Epithelial cell of esophagus (primary cell): ENCODE measurements at places on chromosomes 4 and X.
A peak's percentile ranks its signal among the peaks of the same experiment; 100 is the strongest.

- no peak for DNase-seq
Measured at GRCh38 chrX:13212191-13212651, 107.6 kb downstream of the ATXN3L start.

GRCh38 chrX:154010330-154011087 is 9.2 kb downstream of the IRAK1 start:
- DNase-seq = peak; percentile 62

DNA sequence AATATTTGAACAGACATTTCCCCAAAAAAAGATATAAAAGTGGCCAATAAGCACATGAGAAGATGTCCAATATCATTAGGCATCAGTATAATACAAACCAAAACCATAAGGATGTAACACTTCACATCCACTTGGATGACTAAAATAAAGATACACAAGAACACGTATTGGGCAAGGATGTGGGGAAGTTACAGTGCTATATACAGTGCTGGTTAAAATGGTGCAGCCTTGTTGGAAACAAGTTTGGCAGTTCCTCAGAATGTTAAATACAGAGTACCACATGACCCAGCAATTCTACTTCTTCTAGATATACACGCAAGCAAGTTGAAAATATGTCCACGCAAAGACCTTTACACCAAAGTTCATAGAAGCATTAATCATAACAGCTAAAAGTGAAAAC is 58.9 kb downstream of the HAUS3 start:
- DNase-seq = peak; percentile 56

GRCh38 chr4:17578482-17578891 is 1.5 kb downstream of the LAP3 start:
- no peak for DNase-seq

DNA sequence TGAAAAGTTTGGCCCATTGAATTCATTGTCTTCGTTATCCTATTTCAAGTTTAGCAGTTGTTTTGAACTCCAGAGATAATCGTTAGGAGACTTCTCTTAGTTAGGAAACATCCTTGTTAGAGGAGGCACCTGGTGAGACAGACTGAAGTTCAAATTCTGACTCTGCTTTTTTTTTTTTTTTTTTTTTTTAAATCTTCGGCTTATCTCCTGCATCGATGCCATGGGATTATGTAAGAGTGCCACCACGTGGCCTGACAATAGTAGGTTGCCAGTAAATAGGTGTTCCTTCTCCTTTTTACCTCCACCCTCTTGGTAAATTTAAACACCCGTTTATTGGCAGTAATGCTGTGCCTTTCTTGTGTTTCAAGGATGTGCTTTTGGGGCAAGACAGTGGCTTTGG is 149.3 kb downstream of the SOWAHB start:
- DNase-seq = peak; percentile 67

- no peak for DNase-seq
Measured at GRCh38 chrX:153214934-153215333, 35.9 kb downstream of the MAGEA1 start.

DNA sequence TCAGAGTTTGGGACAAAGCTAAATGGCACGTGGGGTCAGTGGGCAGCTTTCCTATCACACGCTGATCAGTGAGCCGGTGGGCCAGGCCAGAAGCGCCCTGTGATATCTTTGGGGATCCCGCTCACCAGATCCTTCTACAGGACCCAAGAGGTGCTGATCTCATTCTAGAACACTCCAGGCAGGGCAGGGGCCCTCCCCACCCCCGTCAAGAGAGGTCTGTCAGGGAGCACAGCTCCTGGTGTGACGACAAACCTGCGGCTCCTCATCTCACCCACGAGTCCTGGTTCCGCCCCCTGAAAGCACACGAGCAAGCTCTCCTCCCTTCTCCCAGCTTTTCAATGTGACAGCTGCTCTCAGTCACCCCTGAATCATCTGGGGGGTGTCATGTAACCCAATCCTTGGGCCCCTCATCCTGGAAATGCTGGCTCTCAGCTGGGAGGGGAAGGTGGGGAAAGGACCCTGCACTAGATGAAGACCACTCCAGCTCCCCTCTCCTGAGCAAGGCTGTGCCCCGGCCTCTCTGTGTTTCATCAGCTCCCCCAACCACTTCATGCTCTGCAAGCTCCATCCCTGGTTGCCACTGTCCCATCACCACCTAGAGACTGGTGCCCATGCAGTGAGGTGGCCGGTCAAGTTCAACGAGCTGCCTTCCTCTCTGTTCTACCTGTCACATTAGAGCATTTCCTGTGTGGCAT is 4.6 kb downstream of the HCFC1 start:
- DNase-seq = peak; percentile 30

- DNase-seq = no peak
Measured at GRCh38 chr4:29005838-29006237, 1714.3 kb upstream of the PCDH7 start.

DNA sequence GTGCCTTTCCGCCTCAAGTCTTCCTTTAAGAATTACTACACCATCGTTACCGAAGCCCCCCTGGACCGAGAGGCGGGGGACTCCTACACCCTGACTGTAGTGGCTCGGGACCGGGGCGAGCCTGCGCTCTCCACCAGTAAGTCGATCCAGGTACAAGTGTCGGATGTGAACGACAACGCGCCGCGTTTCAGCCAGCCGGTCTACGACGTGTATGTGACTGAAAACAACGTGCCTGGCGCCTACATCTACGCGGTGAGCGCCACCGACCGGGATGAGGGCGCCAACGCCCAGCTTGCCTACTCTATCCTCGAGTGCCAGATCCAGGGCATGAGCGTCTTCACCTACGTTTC is 2.2 kb downstream of the PCDH10 start:
- peak; percentile 25 for DNase-seq

GRCh38 chr4:158020734-158021346 is 152.0 kb downstream of the GASK1B start:
- DNase-seq = peak; percentile 91

DNA sequence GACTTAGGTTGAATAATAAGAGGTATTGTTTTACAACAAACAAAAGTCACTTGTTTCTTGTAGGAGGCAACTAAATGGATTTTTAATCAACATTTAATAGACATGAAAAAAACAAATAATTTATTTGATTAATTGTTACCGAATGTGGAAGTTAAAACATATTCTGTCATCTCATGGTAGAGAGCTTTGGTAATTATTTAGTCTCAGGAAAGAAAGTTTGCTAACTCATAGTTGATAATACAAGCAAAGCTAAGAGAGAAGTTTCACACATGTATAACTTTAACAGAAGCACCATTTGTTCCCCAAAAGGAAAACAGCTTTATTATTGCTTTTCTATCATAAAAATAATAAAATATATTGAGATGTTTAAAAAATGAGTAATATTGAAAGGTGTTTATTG is 44.9 kb downstream of the GUCY1A1 start:
- no peak for DNase-seq

DNA sequence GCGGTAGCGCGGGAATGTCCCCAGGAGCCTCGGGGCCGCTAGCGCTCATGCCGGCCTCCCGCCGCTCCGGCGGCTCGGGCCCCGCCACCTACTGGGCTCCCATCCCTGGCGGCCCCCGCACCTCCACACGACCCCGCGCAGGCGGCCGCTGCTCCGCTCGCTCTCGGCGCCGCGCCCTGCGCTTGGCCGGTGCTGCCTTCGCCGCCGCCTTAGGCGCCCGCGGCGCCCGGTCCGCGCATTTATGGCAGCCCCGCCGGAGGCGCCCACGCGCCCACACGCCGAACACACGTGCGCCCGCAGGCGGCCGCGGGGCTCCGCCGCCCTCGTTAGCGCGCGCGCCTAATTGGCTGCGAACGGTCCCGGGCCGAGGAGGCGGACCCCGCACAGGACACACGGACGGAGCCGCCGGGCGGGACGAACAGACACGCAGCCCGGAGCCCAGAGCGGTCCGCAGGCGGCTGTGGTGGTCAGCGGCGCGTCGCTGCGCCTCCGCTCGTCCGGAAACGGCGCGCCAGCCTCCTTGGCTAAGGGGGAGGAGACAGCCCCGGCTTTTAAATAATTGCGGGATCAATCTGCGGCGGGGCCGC is at the start of gene NKX1-1:
Gene NKX1-1 (minus strand): TSS at position 49 of the 587 bp plus-strand sequence. CDS start 0 bp downstream, at position 49.
- DNase-seq = no peak

- no peak for DNase-seq
Measured at GRCh38 chrX:111090458-111090857, 5.5 kb upstream of the PAK3 start.

DNA sequence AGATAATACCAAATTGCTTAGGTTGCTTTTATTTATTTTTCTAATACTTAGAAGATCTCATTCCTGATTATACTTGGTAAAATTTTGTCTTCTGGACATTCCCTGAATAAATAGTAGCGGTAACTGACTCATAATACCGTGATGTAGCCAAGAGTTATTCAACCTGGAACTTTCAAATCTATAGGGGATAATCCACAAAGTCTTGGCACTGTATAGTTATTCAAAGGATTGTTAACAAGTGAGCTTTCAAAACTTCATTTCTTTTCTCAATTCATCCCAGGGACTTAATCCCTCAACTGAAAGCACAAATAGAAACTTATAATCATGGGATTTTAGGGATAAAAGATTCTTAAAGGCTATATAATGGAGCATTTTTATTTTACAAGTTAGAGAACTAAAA is 1383.3 kb downstream of the FAM133A start:
- no peak for DNase-seq

GRCh38 chrX:9475984-9476383 is 11.1 kb downstream of the TBL1X start:
- no peak for DNase-seq

DNA sequence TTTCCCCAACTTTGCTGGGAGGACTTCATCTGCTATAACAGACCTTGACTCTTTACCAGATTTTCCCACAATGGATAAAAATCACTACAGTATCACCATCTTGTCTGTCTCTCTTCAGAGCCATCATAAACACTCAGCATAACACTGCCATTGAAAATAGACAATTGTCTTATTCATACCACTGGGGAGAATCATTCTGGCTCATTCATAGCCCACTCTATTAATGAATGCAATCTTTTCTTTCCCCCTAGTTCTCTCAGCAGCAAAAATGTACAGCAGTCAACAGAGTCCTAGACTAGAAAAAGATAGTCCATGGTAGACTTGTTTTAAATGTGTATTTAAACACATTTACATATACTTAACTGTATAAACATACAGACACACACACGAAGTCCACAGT is 19.2 kb downstream of the SLC9A7 start:
- no peak for DNase-seq

- no peak for DNase-seq
Measured at GRCh38 chr4:159778298-159778697, 675.4 kb downstream of the RAPGEF2 start.

GRCh38 chrX:19799319-19800182 is 87.8 kb downstream of the SH3KBP1 start:
- peak; percentile 8 for DNase-seq

DNA sequence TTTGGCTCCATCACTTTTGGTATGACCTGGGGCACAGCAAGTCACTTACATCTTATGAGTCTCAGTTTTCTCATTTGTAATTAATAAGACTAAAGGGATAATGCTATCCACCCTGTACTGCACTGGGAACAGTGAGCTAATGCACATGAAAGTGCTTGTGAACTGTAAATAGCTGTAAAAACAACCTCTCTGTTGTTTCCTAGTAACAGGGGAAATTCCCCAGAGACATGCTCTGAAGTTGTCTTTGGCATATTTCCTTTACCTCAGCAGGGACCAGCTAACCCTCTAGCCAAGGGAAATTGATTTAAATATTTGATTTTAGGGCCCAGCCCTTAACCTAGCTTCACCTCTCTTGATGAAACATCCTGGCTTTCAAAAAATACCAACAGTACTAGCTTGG is 6.1 kb upstream of the CYSLTR1 start:
- DNase-seq = no peak

GRCh38 chr4:78693777-78694456 is 82.2 kb upstream of the BMP2K start:
- no peak for DNase-seq

- no peak for DNase-seq
Measured at GRCh38 chrX:20143111-20143510, 1.5 kb upstream of the EIF1AX start.

DNA sequence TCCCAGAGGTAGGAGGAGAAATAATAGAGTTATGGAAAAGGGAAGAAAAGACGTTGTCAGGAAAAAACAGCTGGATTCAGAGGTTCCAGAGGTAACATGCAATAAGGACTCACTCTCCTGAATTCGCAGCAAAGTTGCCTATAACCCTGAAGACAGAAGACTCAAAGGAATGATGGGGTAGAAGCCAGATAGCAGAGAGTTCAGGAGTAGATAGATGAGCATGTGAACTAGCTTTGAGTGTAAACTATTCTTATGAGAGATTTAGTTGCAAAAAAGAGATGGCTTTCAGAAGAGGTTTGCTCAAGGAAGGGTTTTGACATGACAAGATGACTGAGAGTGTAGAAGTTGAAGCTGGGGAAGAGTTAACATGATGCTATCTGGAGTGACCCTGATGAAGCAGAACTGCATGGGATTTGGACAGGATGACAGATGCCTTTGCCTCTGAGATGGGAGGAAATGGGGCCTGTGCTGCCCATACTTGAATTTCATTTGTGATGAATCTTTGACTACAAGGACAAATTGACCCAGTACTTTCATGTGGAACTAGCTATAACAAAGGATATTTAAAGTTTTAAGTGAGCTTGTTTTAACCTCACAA is 73.9 kb downstream of the AMELX start:
- no peak for DNase-seq

- DNase-seq = peak; percentile 1
Measured at GRCh38 chrX:7334253-7334935, 186.4 kb upstream of the PUDP start.

DNA sequence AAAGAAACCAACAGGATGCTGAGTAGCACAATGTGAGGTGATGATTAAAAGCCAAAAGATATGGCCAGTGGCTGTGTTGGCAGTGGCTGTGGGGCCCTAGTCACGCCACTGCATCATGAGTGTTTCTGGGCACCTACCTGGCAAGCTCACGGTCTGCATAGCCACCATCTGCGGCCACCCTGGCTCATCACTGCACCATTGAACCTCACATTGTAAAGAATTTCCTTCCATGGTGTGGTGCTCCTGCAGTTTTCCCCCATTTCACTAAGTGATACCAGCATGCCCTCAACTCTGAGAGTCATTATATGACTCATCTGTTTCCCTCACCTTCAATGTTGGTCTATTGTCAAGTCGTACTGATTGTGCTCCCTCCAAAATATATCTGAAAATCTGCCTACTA is 45.5 kb upstream of the CLNK start:
- no peak for DNase-seq
